ENCODE measurements at places on chromosomes 12 and 14.
A peak's percentile ranks its signal among the peaks of the same experiment; 100 is the strongest.

DNA sequence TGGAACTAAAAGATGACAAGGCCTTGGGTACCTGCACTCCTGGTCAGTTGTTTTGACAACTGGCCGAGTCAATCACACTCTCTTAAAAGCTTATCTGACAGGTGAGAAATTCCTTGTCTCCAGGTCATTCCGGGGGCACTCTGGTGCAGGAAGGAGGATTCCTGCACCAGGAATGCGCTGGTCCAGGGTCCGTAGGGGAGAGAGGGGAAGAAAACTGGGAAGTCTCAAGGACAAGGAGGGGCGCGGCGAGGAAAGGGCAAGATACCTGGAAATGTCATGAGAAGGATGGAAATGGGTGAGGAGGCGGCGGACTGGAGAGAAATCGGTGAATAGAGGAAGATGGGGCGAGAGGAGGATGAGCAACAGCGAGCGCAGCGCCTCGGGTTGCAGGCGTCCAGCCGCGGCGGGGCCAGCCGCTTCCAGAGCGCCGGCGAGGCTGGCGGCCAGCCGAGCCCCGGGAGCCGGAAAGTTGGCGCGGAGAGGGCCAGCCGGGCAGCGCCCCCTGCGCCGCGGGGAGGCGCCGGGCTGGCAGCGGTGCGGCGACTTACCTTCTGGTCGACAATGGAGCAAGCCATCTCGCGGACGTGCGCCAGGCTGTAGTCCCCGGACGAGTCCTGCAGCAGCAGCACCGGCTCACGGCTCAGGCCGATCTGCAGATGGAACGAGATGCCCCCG lies 809 bp downstream of the PRKD1 start:
- peaks cover 10% of the 10 kb centered on the region for H3K4me1 ChIP-seq
- DNase-seq: peak; percentile 6
- no peak overlapping the region for H3K27ac ChIP-seq
- no peaks in the 10 kb centered on the region for H3K27me3 ChIP-seq
- H3K36me3 ChIP-seq: no peaks in the 10 kb centered on the region

DNA sequence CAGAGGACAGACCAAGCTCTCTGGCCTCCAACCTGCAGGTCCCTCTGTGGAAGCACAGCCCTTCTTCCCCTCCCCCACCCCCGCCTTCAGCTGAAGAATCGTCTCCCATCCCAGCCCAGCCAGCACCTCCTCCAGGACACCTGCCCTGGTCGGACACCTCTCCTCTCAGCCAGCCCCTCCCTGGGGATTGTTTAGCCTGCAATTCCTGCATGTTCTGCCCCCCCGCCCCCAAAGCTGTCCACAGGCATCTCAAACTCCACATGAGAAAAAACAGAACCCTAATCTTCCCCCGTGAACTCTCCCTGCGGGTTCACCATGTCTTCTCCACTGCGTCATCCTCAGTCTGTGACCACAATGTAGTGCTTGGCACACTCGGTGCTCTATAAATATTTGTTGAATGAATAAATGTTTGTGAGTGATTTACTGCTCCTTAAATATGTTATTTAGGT lies 24.1 kb downstream of the PRIMA1 start:
- H3K36me3 ChIP-seq: no peaks in the 10 kb centered on the region
- H3K27ac ChIP-seq: no peak overlapping the region
- H3K4me1 ChIP-seq: no peaks in the 10 kb centered on the region
- H3K4me3 ChIP-seq: no peak overlapping the region

- no peak for DNase-seq
- no peak overlapping the region for H3K27ac ChIP-seq
- no peaks in the 10 kb centered on the region for H3K27me3 ChIP-seq
- H3K4me1 ChIP-seq: peaks cover 17% of the 10 kb centered on the region
Observed at GRCh38 chr12:70364695-70365397, 1.2 kb upstream of the KCNMB4 start.

DNA sequence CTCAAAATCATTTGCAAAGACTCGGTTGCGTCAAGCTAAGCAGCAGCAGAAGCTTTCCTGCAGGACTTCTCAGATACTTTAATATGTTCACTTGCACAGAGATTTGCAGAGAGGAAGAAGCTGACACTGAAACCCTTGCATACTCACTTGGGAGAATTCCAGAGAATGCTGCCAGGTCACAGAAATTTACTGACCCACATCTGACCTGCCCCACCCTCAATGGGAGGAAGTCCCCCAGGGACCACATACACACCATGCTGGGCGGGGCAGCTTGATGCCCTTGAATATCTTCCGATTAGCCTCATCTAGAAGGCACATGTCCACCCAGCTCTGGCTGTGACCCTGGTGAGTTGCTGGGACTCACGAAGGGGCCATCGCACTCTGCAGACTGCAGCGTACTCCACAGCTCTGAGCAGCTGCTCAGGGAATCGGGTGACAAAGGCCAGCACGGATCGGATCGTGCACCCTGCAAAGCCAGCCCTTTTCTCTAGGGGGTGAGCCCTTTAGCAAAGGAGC lies 83.2 kb downstream of the ITPK1 start:
- peaks cover 77% of the 10 kb centered on the region for H3K4me1 ChIP-seq
- no peaks in the 10 kb centered on the region for H3K27me3 ChIP-seq
- no peak overlapping the region for H3K4me3 ChIP-seq
- DNase-seq: peak; percentile 88

- no peaks in the 10 kb centered on the region for H3K27me3 ChIP-seq
- H3K4me1 ChIP-seq: peaks cover 30% of the 10 kb centered on the region
- no peaks in the 10 kb centered on the region for H3K36me3 ChIP-seq
- no peak overlapping the region for H3K27ac ChIP-seq
- no peak for DNase-seq
- H3K4me3 ChIP-seq: no peak overlapping the region
Observed at GRCh38 chr12:94760786-94761185, 110.4 kb upstream of the TMCC3 start.

- H3K4me3 ChIP-seq: no peak overlapping the region
- H3K27ac ChIP-seq: no peak overlapping the region
- no peaks in the 10 kb centered on the region for H3K36me3 ChIP-seq
Observed at GRCh38 chr12:6182279-6182898, 17.8 kb upstream of the CD9 start.

DNA sequence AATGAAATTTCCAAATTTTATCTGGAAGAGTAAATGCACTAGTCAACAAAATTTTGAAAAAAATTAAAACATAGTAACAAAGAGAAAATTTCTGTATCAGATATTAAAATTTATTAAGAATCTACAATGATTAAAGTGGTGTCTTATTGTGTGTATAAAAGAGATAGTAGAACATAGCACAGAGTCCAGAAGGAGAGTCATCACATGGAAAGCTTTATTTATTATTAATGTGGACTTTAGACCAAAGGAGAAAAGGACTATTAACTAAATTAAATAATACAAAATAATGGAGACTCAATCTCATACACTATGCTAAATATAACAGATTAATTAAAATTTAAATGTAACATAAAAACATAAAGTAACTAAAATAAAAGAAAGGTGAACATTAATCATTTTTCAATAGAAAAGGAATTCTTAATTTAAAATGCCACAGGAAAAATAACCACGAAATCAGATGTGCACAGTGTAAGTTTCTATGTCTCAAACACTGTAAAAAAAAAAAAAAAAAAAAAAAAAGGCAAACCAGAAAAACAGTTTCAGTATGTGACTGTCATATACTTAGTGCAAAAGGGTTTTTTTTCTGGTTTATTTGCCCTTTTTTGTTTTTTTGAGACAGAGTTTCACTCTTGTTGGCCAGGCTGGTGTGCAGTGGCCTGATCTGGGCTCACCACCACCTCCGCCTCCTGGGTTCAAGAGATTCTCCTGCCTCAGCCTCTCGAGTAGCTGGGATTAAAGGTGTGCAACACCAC lies 95.4 kb downstream of the MYF5 start:
- H3K27ac ChIP-seq: no peak overlapping the region
- H3K4me3 ChIP-seq: no peak overlapping the region
- H3K27me3 ChIP-seq: no peaks in the 10 kb centered on the region

DNA sequence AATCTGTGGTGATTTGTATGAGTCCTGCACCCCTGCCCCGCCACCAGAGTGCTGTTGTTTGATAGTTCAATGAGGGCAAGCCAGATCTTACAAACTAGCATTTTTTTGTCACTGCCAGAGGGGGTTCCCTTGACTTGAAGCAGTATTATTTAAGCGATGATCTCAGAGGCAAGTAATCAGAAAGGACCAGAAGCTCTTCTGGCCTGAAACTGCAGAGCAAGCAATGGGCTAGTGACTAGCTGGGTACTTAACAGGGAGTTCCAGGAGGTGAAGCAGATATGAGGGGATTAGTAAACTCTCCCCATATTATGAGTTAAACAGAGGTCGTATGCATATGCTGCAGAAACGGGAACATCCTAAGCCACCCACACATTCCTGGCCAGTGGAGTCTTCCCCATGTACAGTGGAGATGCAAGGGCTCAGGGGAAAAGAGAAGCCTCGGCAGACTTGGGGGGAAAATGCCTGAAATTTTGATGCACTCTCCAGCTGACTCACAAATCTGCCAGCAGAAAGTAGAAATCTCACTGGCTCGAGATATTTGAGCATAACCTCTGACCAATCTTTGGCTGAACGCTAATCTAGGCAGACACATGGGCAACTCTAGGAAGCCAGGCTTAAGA lies 8.3 kb upstream of the CRACR2A start:
- no peaks in the 10 kb centered on the region for H3K4me1 ChIP-seq
- H3K36me3 ChIP-seq: no peaks in the 10 kb centered on the region
- no peak overlapping the region for H3K4me3 ChIP-seq
- DNase-seq: no peak
- no peak overlapping the region for H3K27ac ChIP-seq

GRCh38 chr12:107513636-107514400 lies 171.8 kb upstream of the PWP1 start:
- H3K4me1 ChIP-seq: peaks cover 32% of the 10 kb centered on the region
- no peaks in the 10 kb centered on the region for H3K36me3 ChIP-seq
- no peak for DNase-seq
- no peak overlapping the region for H3K4me3 ChIP-seq

- H3K36me3 ChIP-seq: no peaks in the 10 kb centered on the region
- H3K27ac ChIP-seq: no peak overlapping the region
- no peak overlapping the region for H3K4me3 ChIP-seq
- H3K4me1 ChIP-seq: 0 out of 2 replicates have a peak, but pooled peaks cover 3% of the 10 kb centered on the region
- no peaks in the 10 kb centered on the region for H3K27me3 ChIP-seq
Observed at GRCh38 chr14:105496831-105497591, 6.0 kb downstream of the TEDC1 start.

DNA sequence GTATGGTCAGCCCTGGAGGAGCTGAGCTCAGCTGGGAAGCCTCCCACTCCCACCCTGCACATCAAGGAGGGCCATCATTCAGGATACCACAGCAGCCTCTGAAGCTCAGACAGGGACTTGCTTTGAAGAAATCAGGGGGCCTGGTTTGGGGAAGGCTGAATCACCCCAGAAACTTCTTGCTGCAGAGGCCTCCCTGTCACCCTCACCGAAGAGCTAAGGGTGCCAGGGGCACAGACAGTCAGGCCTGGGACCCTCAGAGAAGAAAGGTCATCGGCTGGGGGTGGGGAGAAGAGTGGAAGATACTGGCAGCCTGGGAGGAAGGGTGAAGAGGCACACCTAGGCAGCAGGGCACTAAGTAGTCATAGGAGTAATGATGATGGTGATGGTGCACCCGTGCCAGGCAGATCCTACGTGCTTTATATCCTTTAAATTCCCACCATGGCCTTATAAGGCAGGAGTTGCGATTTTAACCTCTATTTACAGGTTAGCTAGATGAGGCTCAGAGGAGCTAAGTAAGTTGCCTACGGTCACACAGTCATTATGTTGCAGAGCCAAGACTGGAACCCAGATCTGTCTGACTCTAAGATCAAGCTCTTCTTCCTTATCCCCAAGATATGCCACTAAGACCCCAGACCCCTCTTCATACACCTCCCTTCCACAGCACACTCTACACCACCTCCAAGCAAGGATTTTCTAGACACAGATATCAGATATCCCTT lies 28.5 kb upstream of the PNMA1 start:
- H3K4me1 ChIP-seq: peaks cover 84% of the 10 kb centered on the region
- H3K4me3 ChIP-seq: no peak overlapping the region
- no peaks in the 10 kb centered on the region for H3K36me3 ChIP-seq
- H3K27ac ChIP-seq: peak overlapping the region; percentile 90

DNA sequence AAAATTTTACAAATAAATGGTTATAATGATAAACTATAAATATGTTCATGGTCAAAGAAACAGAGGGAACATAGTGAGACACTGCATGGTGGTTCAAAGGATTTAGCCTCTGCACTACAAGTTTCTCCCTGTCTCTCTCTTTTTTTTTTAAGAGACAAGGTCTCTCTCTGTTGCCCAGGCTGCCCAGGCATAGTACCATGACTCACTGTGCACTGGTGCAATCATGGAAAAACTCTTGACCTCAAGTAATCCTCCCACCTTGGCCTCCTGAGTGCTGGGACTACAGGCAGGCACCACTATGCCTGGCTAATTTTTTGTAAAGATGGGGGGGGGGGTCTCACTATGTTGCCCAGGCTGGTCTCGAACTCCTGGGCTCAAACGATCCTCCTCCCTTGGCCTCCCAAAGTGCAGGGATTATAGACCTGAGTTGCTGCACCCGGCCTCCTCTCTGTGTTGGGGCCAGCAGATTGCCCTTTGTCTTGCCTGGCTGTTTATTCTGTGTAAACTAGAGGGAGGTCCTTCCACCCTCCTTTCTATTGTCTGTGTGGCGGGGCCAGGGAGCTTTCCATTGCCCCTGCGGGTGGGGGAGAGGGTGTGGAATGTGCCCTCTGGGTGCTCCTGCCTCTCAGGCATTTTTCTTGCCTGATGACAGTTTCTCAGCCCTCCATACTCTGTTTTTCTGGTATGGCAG lies 22.1 kb downstream of the MTHFD1 start:
- DNase-seq: peak; percentile 67
- no peaks in the 10 kb centered on the region for H3K27me3 ChIP-seq
- peak overlapping the region; percentile 46 for H3K27ac ChIP-seq
- no peak overlapping the region for H3K4me3 ChIP-seq
- peaks cover 22% of the 10 kb centered on the region for H3K4me1 ChIP-seq

GRCh38 chr14:93343266-93343665 lies 3.7 kb upstream of the COX8C start:
- no peaks in the 10 kb centered on the region for H3K36me3 ChIP-seq
- no peak overlapping the region for H3K27ac ChIP-seq
- H3K4me3 ChIP-seq: no peak overlapping the region
- no peak for DNase-seq
- no peaks in the 10 kb centered on the region for H3K4me1 ChIP-seq

GRCh38 chr14:105409364-105409763 lies 10.3 kb upstream of the MTA1 start:
- no peak for DNase-seq
- no peak overlapping the region for H3K27ac ChIP-seq
- peaks cover 32% of the 10 kb centered on the region for H3K27me3 ChIP-seq
- H3K4me1 ChIP-seq: peaks cover 5% of the 10 kb centered on the region
- no peaks in the 10 kb centered on the region for H3K36me3 ChIP-seq
- H3K4me3 ChIP-seq: no peak overlapping the region

GRCh38 chr14:68693926-68694325 lies 98.9 kb downstream of the ZFP36L1 start:
- H3K27ac ChIP-seq: peak overlapping the region; percentile 93
- no peaks in the 10 kb centered on the region for H3K36me3 ChIP-seq

Measured in PC-9 (cell line).